Activated effector memory CD4-positive, alpha-beta T cell treated with Interleukin-2 at 50 U/mL for 16 hours (primary cell): ENCODE measurements at places on chromosomes 6 and 20.

GRCh38 chr20:6954219-6954618 is 186.7 kb downstream of the BMP2 start:
- DNase-seq, result no peak

DNA sequence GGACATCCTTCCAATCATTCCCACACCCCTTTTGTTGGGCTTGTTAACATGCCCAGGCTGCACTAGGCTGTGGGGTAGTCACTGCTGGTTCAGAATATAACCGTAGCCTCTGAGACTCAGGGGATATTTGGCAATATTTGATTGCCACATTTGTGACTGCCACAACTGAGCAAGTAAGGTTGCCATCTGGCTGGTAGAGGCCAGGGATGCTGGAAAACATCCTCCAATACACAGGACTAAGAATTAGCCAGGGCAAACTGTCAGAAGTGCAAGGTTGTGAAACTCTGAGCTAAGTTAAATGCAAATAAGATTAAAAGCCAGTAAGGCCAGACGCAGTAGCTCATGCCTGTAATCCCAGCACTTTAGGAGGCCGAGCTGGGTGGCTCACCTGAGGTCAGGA is 112.0 kb downstream of the ZMYND8 start:
- DNase-seq, result no peak

DNA sequence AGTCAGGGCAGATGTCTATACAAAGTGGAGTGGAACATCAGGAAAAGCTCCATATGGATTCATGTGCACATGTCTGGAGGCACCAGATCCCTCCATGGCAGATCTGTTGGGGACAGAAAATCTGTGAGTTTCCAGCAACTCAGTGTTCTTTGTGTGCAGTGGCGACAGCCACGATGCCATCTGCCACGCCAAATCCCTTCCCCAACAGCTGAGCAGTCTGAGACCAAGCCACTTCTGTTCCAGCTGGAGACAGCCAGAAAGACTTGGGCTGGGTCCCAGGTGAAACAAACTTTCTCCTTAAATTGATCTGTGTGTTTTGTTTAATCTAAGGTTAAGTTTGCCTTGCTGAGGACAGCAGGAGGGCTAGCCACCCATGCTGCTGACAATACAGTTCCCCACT is 22.9 kb downstream of the FKBP1A start:
- no peak for DNase-seq

DNA sequence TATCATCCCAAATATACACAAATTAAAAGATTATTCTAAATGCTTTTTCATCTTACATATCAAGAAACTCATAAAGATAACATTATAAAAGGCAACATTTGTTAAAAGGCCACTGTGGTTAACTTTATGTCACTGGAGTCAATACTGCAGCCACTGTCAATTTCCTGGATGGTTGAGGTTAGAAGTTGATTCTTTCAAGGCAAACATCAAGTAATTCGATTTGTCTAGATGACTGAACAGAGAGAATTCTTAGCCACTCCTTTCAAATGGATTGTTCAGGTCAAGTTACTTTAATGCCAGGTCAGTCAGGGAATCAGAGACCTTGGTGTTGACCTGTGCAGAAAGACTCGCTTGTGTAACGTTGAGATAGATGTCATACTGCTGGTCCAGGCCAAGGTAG is 44.4 kb upstream of the SIM1 start:
- DNase-seq, result no peak

DNA sequence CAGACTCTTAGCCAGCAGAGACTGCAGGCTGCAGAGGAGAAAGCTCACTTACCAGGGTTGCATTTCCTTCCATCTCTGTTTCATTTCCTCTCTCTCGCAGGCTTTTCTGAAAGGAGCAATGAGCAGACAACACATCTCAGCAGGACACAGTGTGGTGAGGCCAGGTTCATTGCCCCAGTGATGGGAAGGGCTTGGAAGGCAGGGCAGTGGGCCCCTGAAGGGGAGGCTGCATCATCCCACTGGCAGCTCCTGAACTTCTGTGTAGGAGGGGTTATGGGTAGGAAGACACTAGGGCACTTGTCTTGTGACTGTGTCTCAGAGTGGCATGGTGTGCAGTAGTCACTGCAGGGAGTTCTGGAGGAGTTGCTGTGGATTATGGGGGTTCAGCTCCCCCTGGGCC is 246.8 kb downstream of the QKI start:
- DNase-seq, result no peak

DNA sequence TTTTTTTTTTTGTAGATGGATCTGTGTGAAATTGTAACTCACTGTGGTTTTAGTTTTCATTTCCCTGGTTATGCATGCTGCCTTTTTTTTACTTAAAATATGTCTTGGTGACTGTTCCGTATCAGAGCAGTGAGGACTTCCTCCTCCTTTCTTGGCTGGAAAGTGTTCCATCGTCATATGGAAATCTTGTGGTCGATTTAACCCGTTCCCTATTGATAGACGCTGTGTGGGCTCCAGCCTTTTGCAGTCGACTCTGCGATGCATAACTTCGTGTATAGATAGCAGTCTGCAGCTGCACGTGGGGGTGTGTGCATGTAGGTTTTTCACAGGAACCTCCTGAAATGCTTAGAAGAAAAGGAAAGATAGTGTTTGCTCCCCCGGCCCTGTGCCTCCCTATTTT is 28.1 kb upstream of the PNPLA1 start:
- DNase-seq, result no peak

DNA sequence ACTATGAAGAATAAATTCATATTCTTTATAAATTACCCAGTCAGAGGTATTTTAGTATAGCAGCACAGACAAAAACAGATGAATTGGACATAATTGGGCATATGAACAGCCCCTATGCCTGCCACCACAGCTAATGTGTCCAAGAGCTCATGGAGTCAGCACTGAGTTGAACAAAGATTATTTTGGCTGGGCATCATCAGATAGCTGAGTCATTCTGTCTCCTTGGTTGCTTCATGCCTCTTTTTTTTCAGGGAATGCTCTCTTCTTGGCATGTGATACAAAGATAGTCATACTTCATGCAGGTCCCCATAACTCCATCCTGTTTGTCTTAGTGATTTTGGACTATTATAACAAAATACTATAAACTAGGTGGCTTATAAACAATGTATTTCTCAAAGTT is 275.6 kb downstream of the TENT5A start:
- no peak for DNase-seq

- no peak for DNase-seq
Measured at GRCh38 chr20:59678288-59678687, 73.9 kb downstream of the PHACTR3 start.

DNA sequence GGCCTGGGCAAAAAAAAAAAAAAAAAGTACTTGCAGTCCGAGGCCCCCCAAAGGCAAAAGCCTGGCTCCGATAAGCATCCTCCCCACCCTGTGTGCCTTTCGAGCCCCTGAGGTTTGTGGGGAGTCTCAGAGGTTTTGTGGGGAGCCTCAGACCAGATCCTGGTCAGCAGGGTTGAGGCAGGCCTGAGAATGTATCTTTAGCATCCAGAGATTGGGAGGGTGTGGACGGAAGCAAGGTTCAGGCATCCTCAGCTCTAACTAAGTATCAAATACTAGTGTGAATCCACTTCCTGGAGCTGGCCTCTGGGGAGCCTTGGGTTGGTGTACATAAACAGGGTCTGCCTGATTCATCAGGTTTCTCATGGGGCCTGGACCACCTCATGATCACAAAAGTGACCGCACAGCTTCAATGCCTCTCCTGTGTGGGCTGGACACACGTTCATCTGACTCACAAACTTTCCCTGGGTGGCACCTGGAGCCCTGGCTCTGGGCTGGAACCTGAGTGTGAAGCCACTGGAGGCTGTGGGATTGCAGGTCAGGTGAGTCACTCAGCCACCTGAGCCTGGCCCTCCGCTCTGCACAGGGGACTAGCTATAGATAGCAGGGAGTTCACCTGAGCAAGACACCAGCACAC is 24.4 kb downstream of the PCMTD2 start:
- no peak for DNase-seq

- DNase-seq, result peak; percentile 26
Measured at GRCh38 chr6:129748212-129748900, 38.4 kb upstream of the ARHGAP18 start.
